ENCODE measurements at places on chromosomes 6 and 20. TPM values are rescaled to one million over a fixed set of nuclear protein-coding genes. Genes with fewer than 3 reads are reported as not detected.

Gene COL21A1
- 3.3 TPM for total RNA-seq

Gene TPMT
- 13.2 TPM for total RNA-seq

Gene TSPYL4
- 30.4 TPM for total RNA-seq

Gene STX11
- total RNA-seq, result 1.9 TPM

Gene PDE7B
- 0.52 TPM for total RNA-seq

DNA sequence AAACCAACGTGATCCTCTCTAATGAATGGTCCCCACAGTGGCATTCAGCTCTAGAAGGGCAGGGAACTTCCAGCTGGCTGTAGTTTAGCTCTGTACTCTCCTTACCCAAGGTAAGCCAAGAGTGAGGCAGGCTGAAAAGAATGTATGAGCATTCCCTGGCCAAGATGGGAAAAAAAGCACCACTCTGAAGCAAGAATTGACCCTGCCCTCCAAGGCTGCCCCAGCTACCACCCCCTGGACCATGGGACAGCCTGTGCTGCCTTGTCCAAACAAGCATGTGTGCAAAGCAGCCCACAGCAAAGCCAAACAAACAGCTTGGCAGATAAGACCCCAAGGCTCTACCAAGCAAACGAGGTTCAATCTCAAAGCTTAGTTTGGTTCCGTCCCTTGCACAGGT is 73.9 kb downstream of the GFOD1 start:
- no peak for DNase-seq

GRCh38 chr6:61555993-61556392 is 730.0 kb downstream of the KHDRBS2 start:
- DNase-seq, result no peak
